ENCODE measurements at places on chromosomes 7 and 10. TPM values are rescaled to one million over a fixed set of nuclear protein-coding genes. Genes with fewer than 3 reads are reported as not detected.

Gene MYL10
- not detected for total RNA-seq

Gene CLDN15
- 12.9 TPM for total RNA-seq

Gene HKDC1
- total RNA-seq: 12.9 TPM

Gene NXPH1
- not detected for total RNA-seq

Gene PRKCQ
- 3.9 TPM for total RNA-seq

Gene BLNK
- total RNA-seq: not detected

Gene HHEX
- 13.1 TPM for total RNA-seq

Gene SPDYE6
- not detected for total RNA-seq

Gene WDFY4
- total RNA-seq: not detected

Gene GRM3
- total RNA-seq: not detected

Gene NEUROG3
- not detected for total RNA-seq

Gene GNGT1
- not detected for total RNA-seq

Gene AP5Z1
- 38.5 TPM for total RNA-seq

Gene TEX36
- total RNA-seq: not detected

Gene SORBS1
- 0.63 TPM for total RNA-seq

Gene SPAM1
- total RNA-seq: not detected

Gene GSDME
- total RNA-seq: 36.5 TPM

Gene OPALIN
- not detected for total RNA-seq

Gene PPP1R9A
- total RNA-seq: 3.3 TPM

Gene SFRP5
- total RNA-seq: 1.5 TPM

Gene OR2A12
- not detected for total RNA-seq

Gene SPDYE1
- total RNA-seq: not detected

Gene BAIAP2L1
- total RNA-seq: 51.9 TPM

Gene SKIDA1
- 1.1 TPM for total RNA-seq

Gene RELN
- total RNA-seq: not detected

Gene SYCE1
- total RNA-seq: not detected

Gene NPTX2
- 0.17 TPM for total RNA-seq

Gene SLC26A5
- not detected for total RNA-seq

Gene UTF1
- not detected for total RNA-seq

Gene FLNC
- total RNA-seq: 7.3 TPM

Gene CUL2
- 24.8 TPM for total RNA-seq

Gene TET1
- total RNA-seq: 0.58 TPM

Gene SLC26A4
- not detected for total RNA-seq

Gene FAM24B
- 16.5 TPM for total RNA-seq

Gene PTPRZ1
- total RNA-seq: not detected

Gene PTF1A
- not detected for total RNA-seq

Gene HOXA2
- 1.1 TPM for total RNA-seq

Gene ASB4
- 0.56 TPM for total RNA-seq

Gene BCAP29
- total RNA-seq: 38.0 TPM
